ENCODE measurements at places on chromosomes 5 and 9.

DNA sequence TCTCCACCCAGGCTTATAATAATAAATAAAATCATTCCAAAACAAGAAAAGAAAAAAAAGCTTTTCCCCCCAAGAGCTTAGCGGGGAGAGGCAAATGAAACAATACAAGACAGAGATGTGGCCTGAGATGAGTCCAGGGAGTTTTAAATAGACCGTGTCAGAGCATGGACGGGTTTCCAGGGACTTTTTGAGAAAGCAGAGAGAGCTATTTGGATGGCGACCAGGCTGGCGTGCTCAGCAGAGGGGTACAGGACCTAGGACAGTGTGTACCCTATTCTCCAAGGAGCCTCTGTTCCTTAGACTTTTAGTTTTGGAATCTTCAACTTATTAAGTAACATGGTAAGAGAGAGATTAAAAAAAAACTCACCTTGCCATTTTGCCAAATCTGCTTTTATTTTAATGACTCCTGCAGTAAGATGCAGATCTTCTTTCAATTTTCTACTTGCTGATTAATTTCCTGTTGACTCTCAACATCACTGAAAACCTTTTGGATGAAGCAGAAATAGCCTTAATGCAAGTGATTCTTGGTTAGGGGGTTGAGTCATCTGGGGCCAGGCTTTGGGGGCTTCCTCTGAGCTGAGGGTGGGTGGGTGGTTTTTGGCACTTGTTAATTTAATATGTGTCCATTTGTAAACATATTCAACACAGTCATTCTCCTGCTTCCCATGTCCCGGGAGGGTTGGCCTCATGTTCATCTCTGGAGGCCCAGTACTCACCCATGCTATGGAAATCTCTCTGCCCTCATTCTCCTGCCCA, 49.6 kb upstream of the OSMR start:
- no peak for DNase-seq

GRCh38 chr5:90071066-90071465, 338.5 kb downstream of the CETN3 start:
- no peak for DNase-seq

- DNase-seq, result no peak
These were observed 29.3 kb upstream of the FSTL4 start for GRCh38 chr5:133641683-133642082.

- DNase-seq, result no peak
These were observed 37.1 kb downstream of the RPS6 start for GRCh38 chr9:19342947-19343346.

- no peak for DNase-seq
These were observed 364.1 kb upstream of the RORB start for GRCh38 chr9:74132986-74133385.

GRCh38 chr9:93517331-93517730, 59.1 kb upstream of the PHF2 start:
- DNase-seq, result no peak

- DNase-seq, result no peak
These were observed 4.3 kb upstream of the TRIM41 start for GRCh38 chr5:181218795-181219124.

GRCh38 chr5:137822158-137822764, 45.4 kb upstream of the MYOT start:
- DNase-seq, result no peak

- DNase-seq, result no peak
These were observed 5.3 kb downstream of the SLC35D2 start for GRCh38 chr9:96378187-96378586.
